ENCODE measurements at places on chromosomes 2 and 18. TPM values are rescaled to one million over a fixed set of nuclear protein-coding genes. Genes with fewer than 3 reads are reported as not detected.

The SCN9A gene
- 0.63 TPM for total RNA-seq

The GALNT14 gene
- 0.31 TPM for total RNA-seq

The REL gene
- 211 TPM for total RNA-seq

The ASXL2 gene
- total RNA-seq: 4.4 TPM

The HOXD13 gene
- not detected for total RNA-seq

The C2orf74 gene
- total RNA-seq: 3.8 TPM

The EML6 gene
- 0.73 TPM for total RNA-seq

The CDC42EP3 gene
- total RNA-seq: 79.9 TPM

The ARHGAP28 gene
- total RNA-seq: not detected

All from mononuclear cell (primary cell).